ENCODE measurements at places on chromosomes 5 and 9.

- no peak for DNase-seq
Measured at GRCh38 chr9:126956917-126957686, 42.5 kb downstream of the RALGPS1 start.

DNA sequence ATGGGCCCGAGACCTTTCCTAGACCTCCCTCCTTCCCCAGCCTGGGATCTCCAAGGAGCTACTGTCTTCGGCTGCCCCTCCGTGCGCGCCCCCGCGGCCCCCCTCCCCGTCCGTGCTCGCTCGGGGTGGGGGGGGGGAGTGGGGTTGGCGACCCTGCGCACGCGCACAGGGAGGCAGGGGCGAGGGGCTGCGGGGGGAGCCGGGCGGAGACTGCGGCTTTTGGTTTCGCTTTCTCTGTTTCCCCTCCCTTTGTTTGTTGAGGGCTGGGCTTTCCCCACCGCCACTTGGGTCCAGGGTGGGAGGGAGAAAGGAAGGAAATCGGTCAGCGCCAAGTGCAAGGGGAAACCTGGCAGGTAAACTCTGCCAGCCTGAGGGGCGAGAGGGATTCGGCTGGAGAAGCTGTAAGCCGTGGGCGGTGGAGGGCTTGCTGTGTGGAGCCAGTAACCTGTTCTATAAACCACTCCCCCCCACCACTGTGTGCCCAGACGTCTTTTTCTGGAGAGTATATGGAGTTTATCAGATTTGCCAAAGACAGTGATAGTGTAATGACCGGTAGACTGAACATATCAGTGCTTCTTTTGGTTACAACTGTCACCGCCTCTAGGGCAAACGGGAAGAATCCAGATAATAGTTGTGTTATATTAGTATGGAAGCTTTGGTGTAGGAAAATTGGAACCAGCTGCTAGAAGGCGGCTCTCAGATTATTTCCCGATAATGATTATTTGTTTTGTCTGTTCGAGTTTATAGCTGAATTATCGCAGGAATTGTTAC lies 684 bp downstream of the DNAJA1 start:
- no peak for DNase-seq

- no peak for DNase-seq
Measured at GRCh38 chr5:122263352-122264030, 48.5 kb upstream of the SNCAIP start.

DNA sequence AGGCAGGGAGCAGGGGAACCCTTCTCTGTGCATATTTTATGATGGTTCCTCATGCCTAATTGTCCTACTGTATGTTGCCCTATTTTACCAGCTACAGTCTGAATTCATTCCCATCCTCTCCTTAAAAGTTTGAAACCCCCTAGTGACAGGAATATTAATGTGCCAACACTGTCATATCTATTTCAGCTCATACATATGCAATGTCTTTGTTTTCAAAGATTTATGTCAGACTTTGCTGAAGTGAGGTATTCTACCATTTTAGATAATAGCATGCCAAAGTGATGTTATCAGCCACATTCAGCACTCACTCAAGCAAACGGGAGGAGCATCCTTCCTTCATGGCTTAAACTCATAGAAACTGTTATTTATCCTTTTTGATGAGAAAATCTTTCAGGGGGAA lies 696.5 kb downstream of the NR2F1-AS1 start:
- DNase-seq = no peak

- DNase-seq = peak; percentile 49
Measured at GRCh38 chr9:95063300-95063699, 254.2 kb downstream of the FANCC start.

DNA sequence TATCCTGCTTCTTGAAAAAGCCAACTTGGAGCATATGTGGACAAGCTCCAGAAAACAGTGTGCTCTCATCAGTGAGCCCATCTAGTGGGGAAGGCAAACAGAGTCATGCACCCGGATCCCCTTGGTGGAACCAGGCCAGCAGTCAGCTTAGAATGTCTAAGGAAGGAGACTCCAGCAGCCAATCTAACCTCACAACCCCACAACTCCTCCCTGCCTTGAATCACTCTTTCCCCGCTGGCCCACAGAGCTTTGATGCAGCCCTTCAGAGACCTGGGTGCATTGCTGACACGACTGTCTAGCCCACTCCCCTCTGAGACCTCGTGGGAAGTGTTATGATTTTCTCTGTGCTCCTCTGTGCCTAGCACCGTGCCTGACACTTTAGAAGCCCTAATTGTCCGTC lies 623.7 kb downstream of the BNC2 start:
- peak; percentile 81 for DNase-seq

DNA sequence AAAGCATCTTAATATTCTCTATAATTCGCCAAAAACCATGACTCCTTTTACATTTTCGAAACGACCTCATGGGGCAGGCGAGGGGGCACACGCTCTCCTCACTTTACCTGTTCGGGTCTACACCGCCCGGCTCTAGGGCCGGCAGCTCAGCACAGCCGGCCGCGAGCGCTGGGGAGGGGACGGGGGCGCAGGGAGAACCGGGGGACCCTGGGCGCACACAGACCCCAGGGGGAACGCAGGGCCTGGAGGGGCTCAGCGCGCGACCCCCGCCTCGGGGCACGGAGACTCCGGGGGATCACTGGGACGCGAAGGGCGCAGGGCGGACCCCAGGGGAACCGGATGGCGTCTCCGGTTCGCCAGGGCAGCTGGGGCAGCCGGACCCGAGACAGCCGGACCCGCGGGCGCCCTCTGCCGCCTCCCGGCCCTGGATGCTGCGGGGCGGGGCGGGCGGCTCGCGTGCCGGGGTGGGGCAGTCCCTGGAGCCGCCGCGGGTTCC lies at the start of gene AHRR:
AHRR (plus strand) TSS at position 485 of the 496 bp plus-strand sequence. CDS start 22,189 bp downstream, outside the sequence.
- no peak for DNase-seq

DNA sequence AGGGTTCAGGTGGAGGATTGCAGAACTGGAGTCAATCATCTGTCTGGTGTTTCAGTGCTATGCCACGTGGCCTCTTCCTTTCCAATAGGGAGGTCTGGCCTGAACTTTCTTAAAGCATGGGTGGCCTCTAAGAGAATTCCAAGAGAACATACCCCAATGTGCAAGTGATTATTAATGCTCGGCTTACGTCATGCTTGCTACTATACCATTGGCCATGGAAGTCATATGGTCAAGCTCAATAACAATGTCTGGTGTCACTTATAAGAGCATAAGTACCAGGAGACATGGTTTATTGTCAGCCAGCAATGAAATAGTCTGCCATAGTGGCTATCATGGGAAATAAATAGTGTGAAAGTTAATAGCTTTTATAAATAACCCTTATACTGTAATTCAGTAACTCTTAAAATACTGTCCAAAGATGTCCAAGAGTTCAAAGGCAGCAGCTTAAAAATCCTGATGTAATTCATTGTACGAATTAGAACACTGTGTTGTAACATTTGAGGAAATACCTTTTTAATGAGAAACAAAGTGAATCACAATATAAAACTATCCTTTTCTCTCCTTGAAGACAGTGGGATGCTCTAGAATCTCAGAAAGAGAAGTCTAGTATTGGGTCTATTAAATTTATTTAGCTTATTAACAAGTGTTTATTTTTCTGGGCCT lies 355.4 kb upstream of the PRR16 start:
- no peak for DNase-seq

DNA sequence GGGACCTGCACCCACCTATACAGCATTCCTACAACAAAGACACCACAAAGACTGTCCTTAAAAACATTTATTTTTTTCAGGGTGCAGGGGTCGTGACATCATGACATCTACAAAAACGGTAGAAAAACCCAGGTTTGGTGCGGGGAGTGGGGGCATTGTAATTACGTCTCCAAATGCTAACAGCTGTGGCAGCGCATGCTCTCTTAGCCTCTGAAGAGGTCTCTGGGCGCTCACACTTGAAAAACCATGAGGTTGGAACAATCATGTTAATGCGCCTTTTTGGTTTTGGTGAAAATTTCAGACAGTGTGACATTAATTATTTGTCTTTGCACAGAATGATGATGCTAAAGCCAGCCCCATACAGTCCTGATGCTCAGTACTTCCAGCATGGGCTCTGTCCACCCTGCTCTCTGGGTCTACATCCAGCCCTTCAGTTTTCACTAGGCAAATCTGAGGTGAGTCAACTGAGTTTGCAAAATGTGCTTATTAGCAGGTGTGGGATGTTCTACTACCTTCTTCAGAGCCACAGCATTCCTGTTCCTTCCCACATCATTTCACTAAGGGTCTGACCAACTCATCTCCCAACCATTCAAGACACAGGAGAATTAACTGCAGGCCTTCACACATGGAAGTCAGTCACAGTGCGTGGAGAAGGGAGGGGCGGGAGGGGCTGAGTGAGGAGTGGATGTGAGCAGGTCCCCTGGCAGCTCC lies 14.1 kb downstream of the ALDH1B1 start:
- DNase-seq = no peak

DNA sequence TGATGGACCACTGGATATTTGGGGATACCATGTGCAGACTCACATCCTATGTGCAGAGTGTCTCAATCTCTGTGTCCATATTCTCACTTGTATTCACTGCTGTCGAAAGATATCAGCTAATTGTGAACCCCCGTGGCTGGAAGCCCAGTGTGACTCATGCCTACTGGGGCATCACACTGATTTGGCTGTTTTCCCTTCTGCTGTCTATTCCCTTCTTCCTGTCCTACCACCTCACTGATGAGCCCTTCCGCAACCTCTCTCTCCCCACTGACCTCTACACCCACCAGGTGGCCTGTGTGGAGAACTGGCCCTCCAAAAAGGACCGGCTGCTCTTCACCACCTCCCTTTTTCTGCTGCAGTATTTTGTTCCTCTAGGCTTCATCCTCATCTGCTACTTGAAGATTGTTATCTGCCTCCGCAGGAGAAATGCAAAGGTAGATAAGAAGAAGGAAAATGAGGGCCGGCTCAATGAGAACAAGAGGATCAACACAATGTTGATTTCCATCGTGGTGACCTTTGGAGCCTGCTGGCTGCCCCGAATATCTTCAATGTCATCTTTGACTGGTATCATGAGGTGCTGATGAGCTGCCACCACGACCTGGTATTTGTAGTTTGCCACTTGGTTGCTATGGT lies 54.5 kb upstream of the HNRNPA0 start:
- DNase-seq = no peak

DNA sequence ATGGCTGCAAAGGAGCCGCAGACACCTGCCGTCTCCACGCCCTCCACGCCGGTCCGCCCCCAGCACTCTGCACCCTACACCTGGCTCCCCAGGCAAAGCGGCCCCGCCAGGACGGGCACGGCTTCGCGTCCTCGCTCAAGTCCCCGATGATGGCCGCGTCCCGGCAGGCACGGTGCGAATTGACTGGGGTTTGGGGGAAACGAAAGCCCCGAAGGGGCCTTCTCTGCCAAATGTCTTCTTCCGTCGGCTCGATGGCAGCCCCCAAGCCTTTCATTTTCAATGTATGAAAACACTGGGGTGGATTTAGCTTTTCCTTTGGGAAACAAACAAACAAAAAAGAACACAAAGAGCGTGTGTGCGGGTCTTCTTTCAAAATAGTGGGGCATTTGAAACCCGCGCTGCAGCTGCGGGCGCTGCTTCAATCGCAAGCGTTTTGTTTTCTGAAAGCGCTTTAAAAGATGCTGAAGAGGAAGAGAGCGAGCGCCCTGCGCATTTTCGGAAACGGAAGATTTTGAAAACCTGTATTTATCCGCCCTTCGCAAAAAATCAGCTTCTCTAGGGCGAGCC lies 160.0 kb downstream of the RMI1 start:
- no peak for DNase-seq

DNA sequence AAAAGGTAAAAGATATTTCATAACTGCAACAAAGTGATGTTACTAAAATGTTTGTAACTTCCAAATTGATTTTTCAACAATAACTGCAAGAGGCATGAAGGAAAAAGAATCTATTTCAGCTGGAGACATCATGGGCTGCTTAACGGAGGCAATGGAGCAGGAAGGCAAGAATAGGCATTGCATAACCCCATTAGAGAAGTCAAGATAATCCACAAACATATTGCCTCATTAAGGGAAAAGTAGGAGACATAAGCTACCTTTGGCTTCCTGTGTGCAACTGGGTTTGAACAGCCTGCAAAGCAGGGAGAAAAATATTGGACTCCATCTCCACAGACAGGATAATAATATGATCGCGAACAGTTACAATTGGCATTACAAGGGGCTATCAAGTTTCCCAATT lies 46.7 kb downstream of the SLCO4C1 start:
- no peak for DNase-seq

DNA sequence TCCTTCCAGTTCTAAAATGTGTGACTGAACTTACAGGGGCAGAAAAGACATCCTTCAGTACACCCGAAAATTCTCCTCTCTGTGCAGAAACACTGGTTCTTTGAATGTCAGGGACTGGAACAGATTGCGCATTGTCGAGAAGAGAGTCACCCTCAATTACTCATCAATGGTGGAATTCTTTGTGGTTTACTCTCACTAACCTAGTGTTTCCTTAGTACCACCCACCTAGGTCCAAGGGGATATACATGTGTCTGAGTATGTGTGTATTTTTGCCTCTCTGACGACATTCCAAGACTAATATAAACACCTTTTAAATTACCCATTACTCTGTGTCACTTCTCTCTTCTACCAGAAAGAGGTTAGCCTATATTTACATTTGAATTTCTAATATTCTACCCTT lies 660.8 kb downstream of the TLE1 start:
- DNase-seq = no peak

GRCh38 chr5:161167016-161167767 lies 315.2 kb upstream of the ATP10B start:
- no peak for DNase-seq

- no peak for DNase-seq
Measured at GRCh38 chr9:135281791-135282737, 194.6 kb downstream of the OLFM1 start.
